ENCODE measurements at places on chromosomes 12 and 14.

GRCh38 chr12:108788911-108789310 is 57.6 kb upstream of the CORO1C start:
- DNase-seq: no peak

GRCh38 chr12:52327830-52328500 is 6.8 kb upstream of the KRT83 start:
- no peak for DNase-seq

DNA sequence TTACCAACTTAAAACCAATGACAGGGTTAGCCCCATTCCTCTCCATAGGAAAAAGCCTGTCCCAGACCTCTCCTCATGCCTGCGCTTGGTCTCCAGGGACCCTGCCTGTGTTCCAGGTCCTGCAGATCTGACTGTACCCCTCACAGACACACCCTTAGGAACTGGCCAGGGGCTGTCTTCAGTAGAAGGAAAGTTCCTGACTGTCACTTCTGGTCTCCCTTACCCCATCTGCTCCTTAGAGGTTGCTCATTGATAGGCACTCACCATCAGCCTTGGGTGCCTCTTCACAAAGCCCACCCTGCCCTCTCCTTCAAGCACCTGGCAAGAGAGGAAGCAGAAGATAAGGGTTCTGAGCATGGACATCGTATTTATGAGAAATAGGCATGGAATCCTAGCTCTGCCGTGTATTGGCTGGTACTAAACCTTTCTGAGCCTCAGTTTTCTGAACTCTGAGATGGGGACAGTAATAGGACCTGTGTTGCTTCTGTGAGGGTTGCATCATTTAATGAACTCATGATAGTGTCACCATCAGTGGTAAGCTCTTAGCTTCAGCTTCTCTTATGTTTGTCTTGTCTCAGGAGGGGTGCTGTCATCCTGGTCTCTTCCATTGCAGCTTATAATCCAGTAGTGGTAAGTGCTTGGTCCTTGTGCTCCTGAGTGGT is 7.5 kb downstream of the DHRS2 start:
- no peak for DNase-seq

DNA sequence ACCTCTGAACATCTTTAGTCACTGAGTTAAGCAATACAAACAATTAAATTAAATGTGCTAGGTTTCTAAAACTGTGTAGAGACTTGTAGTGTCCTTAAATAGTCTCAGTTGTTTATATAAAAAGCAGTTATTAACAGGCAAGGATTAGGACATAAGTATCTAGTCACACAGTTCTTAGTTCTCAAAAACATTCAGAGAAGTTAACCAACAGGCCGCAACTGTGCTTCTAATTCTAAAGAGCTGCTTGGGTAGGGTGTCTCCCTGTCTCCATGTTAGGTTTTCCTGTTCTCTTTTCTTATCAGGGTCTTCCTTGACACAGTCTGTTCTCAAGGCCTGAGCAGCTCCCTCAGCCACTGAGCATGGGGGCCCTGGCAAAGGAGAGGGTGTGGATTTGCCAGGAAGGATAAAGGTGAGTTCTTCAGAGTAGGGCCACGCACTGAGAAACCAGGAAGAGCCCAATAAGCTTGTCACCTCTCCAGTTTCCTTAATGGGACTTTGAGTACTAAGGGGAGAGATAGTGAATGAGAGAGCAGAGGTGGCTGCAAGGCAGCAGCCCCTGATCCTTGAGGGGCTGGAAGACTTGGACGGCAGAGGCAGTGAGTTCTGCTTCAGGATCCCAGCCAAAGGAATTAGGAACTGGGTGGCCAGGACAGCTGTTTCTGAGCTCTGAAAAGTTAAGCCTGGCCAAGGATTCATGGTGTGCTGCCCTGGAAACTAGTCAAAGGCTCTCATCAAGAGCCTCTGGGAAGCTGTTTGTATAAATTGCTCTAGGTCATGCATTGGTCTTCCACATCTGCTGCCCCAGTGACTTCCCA is 177.3 kb downstream of the MYRFL start:
- DNase-seq: no peak

DNA sequence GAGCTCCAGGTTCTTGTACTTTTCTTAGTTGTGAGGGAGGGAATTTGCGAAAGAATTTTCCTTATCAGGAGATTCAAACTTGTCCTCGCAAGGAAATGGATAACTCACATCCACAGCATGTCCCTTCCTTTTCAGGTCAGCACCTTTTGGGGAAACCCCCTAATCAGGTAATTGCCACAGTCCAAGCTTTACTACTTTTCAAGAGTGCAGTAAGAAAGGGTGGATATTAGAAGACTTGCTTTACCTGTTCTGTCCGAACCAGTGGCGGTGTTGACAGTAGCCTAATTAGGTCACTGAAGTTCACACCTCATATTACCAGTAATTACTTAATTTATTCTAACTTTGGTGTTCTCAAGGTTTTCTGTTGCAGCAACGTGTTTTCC is 6.7 kb upstream of the C12orf50 start:
- no peak for DNase-seq

GRCh38 chr14:73333031-73333430 is 95.7 kb downstream of the PAPLN start:
- DNase-seq: no peak

DNA sequence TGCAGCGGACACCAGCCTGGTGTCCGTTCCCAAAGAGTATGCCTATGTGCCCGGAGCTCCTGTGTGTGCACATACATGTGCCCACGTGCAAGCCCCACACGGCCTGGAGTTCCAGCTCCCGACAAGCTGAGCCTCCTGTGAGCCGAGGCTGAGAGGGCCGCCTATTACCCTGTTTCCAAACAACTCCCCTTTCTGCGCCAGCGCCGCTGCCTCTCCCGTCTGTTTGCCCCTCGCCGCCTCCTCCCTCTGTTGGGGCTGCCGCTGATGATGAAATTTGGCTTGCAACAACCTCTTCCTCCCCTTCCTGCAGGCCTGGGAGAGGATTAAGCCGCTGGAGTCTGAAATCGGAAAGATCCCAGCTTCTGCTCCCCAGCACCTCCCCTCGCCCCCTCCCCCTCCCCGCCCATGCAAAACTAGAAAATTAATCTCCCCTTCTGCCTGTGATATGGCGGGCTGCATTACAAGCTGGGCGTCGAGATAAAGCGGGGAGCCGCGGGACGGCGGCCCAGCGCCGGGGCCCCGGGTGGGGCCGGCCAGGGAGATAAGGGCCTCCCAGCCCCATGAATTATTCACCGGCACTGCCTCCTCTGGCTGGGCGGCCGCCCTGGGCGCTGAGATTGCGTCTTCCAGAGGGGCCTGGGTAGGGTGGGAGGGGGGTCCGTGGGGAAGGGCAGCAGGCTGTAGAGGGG is 6.8 kb upstream of the ASIC1 start:
- no peak for DNase-seq
